ENCODE measurements at places on chromosomes 6 and 20. TPM values are rescaled to one million over a fixed set of nuclear protein-coding genes. Genes with fewer than 3 reads are reported as not detected.

The CCM2L gene
- polyA plus RNA-seq: 6.4 TPM

The C20orf202 gene
- polyA plus RNA-seq: 0.17 TPM

The MEP1A gene
- polyA plus RNA-seq: not detected

The CD40 gene
- polyA plus RNA-seq: 18.9 TPM

The ADGRF4 gene
- polyA plus RNA-seq: not detected

The BCAS1 gene
- 0.19 TPM for polyA plus RNA-seq

The MED23 gene
- 8.6 TPM for polyA plus RNA-seq

The FAM162B gene
- 9.3 TPM for polyA plus RNA-seq

The SMLR1 gene
- not detected for polyA plus RNA-seq
